A549 treated with RU486 at 1 μM for 4 hours (cell line): ENCODE measurements at places on chromosomes 1 and 21. TPM values are rescaled to one million over a fixed set of nuclear protein-coding genes. Genes with fewer than 3 reads are reported as not detected.

TRIM62 gene
- total RNA-seq, result 1.8 to 2.6 TPM (median 2.4 TPM) in 5 replicates

UMODL1 gene
- not detected in 5 replicates for total RNA-seq

ACTL8 gene
- total RNA-seq, result 1.4 to 1.8 TPM (median 1.6 TPM) in 5 replicates

COL11A1 gene
- total RNA-seq, result 1.3 to 3.8 TPM (median 2.3 TPM) in 5 replicates

CFH gene
- 3.7 to 6.5 TPM (median 4.2 TPM) in 5 replicates for total RNA-seq

AMY1C gene
- total RNA-seq, result not detected in 5 replicates

ZNF670 gene
- 2.6 to 5.1 TPM (median 3.5 TPM) in 5 replicates for total RNA-seq

INSRR gene
- total RNA-seq, result not detected in 5 replicates

RPRD2 gene
- total RNA-seq, result 14.4 to 15.6 TPM (median 15.1 TPM) in 5 replicates

FMO3 gene
- not detected in 5 replicates for total RNA-seq
